ENCODE measurements at places on chromosomes 12 and 14.

DNA sequence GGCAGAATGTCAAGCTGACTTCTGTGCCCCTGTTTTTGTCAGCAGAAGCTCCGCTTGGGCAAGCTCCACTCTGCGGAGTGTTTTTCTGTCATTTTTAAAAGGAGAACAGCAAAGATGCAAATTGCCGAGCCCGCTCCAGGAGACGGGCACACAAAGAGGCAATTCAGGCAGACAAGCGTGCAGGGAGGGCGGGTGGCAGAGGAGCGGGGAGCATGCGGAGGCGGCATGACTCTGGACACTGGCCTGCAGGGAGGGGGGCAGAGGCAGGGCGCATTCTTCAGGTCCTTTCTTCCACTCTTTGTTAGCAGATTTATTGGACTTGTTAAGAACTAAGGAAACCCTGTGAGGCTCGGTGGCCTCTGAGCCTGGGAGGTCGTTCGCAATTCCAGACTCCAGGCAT, 187.3 kb upstream of the RMST start:
- DNase-seq: no peak

GRCh38 chr12:119841433-119842210, 35.5 kb downstream of the CIT start:
- no peak for DNase-seq

- no peak for DNase-seq
Observed at GRCh38 chr12:127120851-127121250, 1146.1 kb upstream of the TMEM132C start.

GRCh38 chr12:122382919-122383350, 39.5 kb downstream of the CLIP1 start:
- no peak for DNase-seq

DNA sequence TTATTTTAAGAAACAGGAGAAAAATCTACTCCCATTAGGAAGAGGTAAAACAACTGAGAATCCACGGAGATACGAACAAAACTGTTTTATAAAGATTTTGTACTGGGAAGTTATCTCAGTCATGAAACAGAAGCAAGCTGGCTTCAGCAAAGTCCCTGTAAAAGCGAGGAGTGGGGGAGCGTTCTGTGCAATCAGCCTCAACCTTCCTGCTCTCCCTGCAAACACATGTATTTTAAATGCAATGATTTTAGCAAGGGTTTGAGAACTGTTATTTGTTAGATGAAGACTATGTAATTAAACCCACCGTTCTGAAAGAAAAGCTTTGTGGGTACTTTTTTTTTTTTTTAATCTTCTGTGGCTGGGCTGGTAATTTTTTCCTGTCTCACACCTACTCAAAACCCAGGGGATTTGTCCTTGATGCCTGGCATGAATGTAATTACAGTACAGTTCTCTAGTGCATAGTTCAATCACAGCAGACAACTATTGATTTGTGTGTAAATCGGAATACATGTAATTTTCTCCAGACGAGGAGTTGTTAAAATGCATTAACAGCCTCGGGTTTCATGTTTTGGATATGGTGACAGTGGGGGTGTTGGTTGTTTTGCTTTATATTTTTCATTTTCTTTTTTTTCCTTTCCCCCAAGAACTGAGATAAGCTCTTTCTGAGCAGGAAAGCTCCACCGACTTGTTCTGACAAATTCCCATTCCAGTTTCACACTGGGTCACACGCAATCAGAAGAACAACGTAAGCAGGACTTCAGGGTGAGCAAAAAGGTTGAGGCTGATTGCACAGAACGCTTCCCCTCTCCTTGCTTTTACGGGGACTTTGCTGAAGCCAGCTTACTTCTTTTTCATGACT, 153.6 kb downstream of the PHLDA1 start:
- DNase-seq: no peak

All from central memory CD4-positive, alpha-beta T cell (primary cell).